ENCODE measurements at places on chromosomes 7 and 10.

GRCh38 chr10:96280859-96281258 lies 9.5 kb upstream of the BLNK start:
- DNase-seq = no peak

DNA sequence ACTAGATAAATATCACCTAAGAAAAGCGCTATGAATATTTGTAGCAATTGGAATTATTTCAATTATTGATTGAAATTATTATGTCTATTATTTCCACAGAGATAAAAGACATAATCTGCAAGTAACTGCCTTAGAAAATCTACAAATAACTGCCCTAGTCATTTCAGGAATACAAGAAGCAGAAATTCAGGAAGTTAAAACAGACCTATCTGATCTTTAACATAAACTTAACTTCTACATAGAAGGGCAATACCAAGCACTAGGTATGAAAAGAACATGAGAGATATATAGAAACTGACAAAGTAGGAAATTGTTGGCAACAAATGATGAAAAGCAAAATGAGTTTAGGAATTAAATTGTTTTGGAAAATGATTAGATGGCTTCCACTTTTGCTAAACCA lies 31.8 kb upstream of the AKR1B10 start:
- DNase-seq = no peak

DNA sequence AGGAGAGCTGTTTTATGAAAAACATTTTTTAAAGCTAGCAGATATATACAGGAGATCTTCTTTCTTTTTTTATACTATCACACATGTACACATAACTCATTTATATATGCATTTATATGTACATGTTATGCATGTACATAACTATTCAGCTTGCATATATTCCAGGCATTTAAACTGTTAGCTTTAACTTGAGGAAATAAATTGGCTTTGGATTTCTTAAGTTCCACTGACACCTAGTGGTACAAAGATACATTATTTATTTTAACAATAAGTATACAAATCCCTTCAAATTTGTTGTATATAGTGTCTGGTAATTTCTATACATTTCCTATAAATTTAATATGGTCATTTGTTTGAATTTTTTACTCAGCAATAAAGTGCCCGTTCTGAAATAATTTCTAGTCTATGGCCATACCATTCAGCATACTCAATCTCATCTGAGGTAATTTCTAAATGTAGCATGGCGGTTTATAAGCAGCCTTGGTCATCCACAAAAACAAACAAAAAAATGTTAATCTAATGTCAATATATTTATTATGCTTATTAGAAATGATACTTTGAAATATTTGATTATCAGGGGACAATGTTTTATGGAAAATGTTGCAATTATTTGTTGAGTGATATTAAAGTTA lies 11.6 kb downstream of the ZDHHC6 start:
- DNase-seq = no peak

DNA sequence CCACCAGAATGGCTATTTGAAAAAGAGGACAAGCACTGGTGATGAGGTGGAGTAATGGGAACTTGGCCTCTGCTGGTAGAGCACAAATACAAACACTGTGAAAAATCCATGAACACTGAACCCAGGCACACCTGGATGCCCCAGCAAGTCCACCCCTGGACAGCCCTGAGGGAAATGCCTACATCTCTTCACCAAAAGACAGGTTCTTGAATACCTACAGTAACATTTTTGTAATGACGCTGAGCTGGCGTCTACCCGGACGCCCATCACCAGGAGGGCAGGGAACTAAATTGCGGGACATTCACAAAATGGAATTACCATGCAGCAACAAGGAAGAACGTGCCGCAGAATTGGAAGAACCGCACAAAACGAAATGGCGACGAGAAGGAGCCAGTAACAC lies 70.5 kb downstream of the GNA12 start:
- DNase-seq = no peak

DNA sequence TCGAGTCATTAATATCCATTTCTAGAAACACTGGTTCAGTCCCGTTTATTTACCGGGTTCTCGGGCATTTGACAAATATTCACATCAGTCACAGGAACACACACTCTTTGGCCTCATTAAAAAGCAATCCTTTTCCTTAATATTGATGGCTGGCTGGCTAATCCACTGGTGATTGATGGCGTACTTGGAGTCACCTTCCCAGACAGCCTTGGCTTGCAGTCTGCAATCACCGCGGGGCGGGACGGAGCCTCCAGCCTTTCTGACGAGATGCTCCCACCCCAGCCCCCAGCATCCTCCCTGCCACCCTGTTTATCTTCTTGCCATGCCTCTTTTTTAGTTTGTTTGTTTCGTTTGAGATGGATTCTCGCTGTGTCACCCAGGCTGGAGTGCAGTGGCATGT lies 36.6 kb downstream of the SRRM3 start:
- DNase-seq = no peak

- peak; percentile 28 for DNase-seq
Measured at GRCh38 chr10:14528450-14528849, 197.7 kb upstream of the FRMD4A start.

DNA sequence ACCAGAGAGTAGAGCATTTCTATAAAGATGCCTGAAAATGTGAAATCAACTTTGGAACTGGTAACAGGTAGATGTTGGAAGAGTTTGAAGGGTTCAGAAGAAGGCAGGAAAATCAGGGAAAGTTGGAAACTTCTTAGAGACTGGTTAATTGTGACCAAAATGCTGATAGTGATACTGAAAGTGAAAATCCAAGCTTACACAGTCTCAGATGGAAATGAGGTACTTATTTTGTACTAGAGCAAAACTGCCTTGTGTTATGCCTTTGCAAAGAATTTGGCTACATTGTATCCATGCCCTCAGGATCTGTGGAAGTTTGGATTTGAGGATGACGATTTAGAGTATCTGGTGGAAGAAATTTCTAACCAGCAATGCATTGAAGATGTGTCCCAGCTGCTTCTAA lies 430.6 kb upstream of the KCND2 start:
- no peak for DNase-seq

DNA sequence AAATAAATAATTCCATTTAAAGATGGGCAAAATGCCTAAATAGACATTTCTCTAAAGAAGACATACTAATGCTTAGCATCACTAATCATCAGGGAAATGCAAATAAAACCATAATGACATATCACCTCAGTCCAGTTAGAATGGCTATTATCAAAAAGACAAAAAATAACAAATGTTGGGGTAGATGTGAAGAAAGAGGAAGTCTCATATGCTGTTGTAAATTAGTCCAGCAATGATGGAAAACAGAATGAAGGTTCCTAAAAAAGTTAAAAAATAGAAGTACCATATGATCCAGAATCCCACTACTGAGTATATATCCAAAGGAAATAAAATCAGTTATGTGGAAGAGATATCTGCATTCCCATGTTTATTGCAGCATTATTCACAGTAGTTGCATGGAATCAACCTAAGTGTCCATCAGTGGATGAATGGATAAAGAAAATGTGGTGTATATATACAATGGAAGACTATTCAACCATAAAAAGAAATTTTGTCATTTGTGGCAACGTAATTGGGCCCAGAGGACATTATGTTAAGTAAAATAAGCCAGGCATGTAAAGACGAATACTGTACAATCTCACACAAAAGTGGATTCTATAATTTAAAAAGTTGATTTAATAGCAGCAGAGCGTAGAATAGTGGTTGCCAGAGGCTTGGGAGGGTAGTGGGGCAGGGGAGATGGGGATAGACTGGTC lies 52.0 kb downstream of the TCAF1 start:
- DNase-seq = no peak

DNA sequence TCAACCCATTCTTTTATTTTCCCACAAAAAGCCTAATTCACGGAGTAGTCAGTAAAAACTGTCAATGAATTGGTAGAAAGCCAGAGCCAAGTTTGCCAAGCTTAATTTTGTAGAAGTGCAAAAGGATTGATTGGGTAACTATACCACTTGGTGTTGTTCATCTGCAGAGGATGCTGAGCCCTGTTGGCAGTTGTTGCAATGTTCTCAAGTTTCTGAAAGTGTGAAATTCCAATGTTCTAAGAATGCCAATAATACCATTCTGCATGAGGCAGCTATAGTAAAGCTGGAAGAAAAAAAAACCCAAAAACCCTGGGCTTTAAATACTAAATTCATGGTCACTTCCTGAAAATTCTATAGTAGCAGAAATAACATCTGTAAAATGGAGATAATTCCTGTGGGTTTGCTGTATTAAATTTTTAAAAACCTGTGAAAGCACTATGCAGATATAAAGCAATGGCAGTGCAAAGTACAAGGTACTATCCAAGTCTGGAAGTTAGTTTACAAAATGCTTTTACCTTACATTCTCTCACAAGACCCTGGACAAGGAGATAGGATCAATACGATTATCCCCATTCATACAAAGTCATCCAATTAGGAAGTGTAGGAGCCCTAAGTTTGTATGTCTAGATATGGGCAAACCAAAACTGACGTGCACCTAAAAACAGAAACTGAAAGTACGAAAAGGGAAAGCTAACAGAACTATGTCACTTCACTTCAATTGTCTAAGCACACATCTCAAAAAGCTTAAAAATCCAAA lies 6.0 kb upstream of the PON1 start:
- DNase-seq = peak; percentile 33

GRCh38 chr7:84712374-84713121 lies 474.3 kb downstream of the SEMA3D start:
- DNase-seq = no peak

- DNase-seq = no peak
Measured at GRCh38 chr10:24652381-24652957, 71.2 kb downstream of the ARHGAP21 start.

DNA sequence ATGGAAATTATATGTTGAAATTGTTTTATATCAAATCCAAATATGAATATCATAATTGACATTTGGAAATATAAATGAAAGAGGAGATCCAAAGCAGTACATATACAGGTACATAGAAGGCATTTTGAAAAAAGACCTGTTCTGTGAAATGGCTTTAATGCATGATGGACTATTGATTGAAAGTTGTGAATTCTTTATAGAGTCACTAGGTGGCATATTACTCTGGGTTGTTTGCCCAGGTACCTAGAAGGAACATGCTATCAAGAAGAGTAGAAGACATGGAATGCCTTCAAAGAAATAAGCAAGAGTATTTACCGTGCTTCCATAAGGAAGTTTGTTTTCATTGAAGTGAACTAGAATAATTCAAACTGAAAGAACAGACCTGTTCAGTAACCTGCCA lies 160.0 kb upstream of the ANK3 start:
- no peak for DNase-seq

Data from stimulated activated naive CD4-positive, alpha-beta T cell (primary cell).